Activated naive CD8-positive, alpha-beta T cell treated with anti-CD3 and anti-CD28 coated beads, Interleukin-2, amount 10 ng/mL, durations not matched to agents 7 days and 5 days (primary cell): ENCODE measurements at places on chromosomes 3 and 15. TPM values are rescaled to one million over a fixed set of nuclear protein-coding genes. Genes with fewer than 3 reads are reported as not detected.

The TJP1 gene
- not detected for total RNA-seq

DNA sequence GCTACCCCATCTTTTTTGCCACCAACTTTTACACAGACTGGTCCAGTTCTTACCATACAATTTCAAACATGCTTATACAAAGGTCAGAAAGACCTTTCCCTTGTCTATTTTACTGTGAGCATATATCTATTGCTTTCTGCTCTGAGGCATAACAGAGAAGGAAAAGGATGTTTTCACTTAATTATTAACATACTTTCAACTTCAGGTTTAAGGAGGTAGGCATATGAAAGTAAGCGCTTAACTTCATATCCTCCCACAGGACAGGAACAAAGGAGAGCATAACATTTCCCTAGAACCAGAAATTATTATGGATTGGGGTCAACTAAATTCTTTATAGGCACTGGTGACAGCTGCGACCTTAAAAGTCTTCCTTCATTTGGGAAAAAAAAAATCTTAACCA, 1.1 kb downstream of the MYEF2 start:
- peaks cover 8% of the 10 kb centered on the region for H3K27me3 ChIP-seq
- H3K4me3 ChIP-seq, result peak overlapping the region; percentile 91
- peaks cover 21% of the 10 kb centered on the region for H3K4me1 ChIP-seq
- DNase-seq, result no peak

DNA sequence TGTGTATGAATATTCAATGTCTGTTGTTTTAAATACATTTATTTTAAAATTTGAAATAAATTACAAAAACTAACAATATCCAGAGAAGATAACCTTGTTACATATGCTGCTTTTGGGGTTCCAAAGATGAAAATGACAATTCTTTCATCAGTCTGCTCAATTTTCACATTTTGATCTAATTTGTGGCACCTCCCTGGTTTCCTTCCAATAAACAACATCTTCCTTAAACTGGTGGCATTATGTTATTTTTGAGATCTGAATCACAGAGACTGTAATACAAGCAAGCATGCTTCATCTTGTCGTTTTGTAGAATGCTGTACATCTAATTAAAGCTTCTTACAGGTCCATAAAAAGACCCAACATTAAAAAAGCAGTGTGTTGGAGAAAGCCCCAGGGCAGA, 2.2 kb upstream of the SNRK start:
- H3K27me3 ChIP-seq, result no peaks in the 10 kb centered on the region
- DNase-seq, result no peak
- peaks cover 6% of the 10 kb centered on the region for H3K36me3 ChIP-seq
- no peak overlapping the region for H3K27ac ChIP-seq
- H3K4me3 ChIP-seq, result no peak overlapping the region
- H3K4me1 ChIP-seq, result peaks cover 7% of the 10 kb centered on the region

The TM4SF1 gene
- total RNA-seq, result not detected

DNA sequence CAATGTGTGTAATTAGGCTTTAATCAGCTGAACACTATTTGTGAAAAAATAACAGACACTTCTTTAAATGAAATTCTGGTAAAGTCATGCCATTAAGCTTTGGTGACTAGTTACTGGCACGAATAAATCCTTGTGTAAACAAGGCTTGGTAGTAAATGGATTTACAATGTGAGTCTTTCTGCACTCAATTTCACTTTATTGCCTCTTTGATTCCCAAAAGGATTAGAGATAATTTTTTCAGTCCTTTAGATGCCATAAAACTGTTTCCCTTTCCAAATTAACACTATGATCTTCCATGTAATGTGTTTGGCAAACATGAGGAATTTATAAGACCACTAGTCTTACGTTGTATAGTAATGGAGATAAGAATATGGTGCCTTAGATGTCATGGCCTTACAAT, 339.5 kb upstream of the DNAJC19 start:
- no peaks in the 10 kb centered on the region for H3K36me3 ChIP-seq
- no peaks in the 10 kb centered on the region for H3K4me1 ChIP-seq
- no peaks in the 10 kb centered on the region for H3K27me3 ChIP-seq
- no peak overlapping the region for H3K4me3 ChIP-seq

The ABHD17C gene
- total RNA-seq, result 1.6 TPM

GRCh38 chr15:64653757-64654156, 121.6 kb downstream of the RBPMS2 start:
- no peak overlapping the region for H3K4me3 ChIP-seq
- H3K27me3 ChIP-seq, result no peaks in the 10 kb centered on the region
- peaks cover 6% of the 10 kb centered on the region for H3K36me3 ChIP-seq
- H3K4me1 ChIP-seq, result peaks cover 21% of the 10 kb centered on the region
- no peak overlapping the region for H3K27ac ChIP-seq
- DNase-seq, result no peak

The CHL1 gene
- not detected for total RNA-seq

The GLDN gene
- total RNA-seq, result not detected

GRCh38 chr3:42535981-42536784, 33.7 kb downstream of the VIPR1 start:
- H3K27ac ChIP-seq, result no peak overlapping the region
- no peak overlapping the region for H3K4me3 ChIP-seq
- H3K36me3 ChIP-seq, result no peaks in the 10 kb centered on the region
- H3K27me3 ChIP-seq, result peaks cover 5% of the 10 kb centered on the region
- DNase-seq, result no peak

GRCh38 chr3:21256932-21257331, 494.1 kb downstream of the ZNF385D start:
- H3K36me3 ChIP-seq, result no peaks in the 10 kb centered on the region
- no peak for DNase-seq
- H3K4me1 ChIP-seq, result no peaks in the 10 kb centered on the region
- no peak overlapping the region for H3K27ac ChIP-seq
- H3K27me3 ChIP-seq, result no peaks in the 10 kb centered on the region

DNA sequence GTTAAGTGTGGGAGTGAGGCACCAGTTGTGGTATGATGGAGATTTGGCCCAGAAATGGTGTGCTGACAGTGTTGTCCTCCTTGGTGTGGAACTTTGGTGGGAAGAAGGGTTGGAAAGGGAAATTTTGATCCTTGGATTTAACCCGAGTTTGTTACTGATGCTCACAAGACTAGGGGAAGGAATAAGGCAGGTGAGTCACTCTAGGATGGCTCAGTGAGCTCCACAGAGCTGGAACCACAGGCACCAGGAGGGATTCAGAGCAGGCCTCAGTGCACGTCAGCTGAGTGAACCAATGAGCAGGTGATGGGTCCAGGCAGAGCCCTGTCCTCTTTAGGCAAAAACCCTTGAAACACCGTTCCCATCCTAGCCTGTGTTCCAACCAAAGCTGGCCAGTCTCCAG, 11.4 kb downstream of the CHRD start:
- H3K4me3 ChIP-seq, result no peak overlapping the region
- no peaks in the 10 kb centered on the region for H3K36me3 ChIP-seq
- peaks cover 14% of the 10 kb centered on the region for H3K27me3 ChIP-seq

- H3K4me1 ChIP-seq, result no peaks in the 10 kb centered on the region
- H3K4me3 ChIP-seq, result no peak overlapping the region
- peaks cover 12% of the 10 kb centered on the region for H3K27me3 ChIP-seq
Measured at GRCh38 chr3:170542704-170543103, 43.2 kb downstream of the SLC7A14 start.

The C2CD4B gene
- not detected for total RNA-seq

GRCh38 chr3:133504736-133505135, 68.8 kb upstream of the CDV3 start:
- peaks cover 1% of the 10 kb centered on the region for H3K36me3 ChIP-seq
- no peak for DNase-seq
- peaks cover 12% of the 10 kb centered on the region for H3K4me1 ChIP-seq

- peaks cover 25% of the 10 kb centered on the region for H3K27me3 ChIP-seq
- no peak overlapping the region for H3K27ac ChIP-seq
- no peaks in the 10 kb centered on the region for H3K4me1 ChIP-seq
- no peak for DNase-seq
Measured at GRCh38 chr3:159775372-159775961, 213.2 kb upstream of the IL12A start.

- no peak overlapping the region for H3K4me3 ChIP-seq
- H3K27ac ChIP-seq, result no peak overlapping the region
- no peak for DNase-seq
- H3K27me3 ChIP-seq, result peaks cover 25% of the 10 kb centered on the region
- H3K36me3 ChIP-seq, result no peaks in the 10 kb centered on the region
Measured at GRCh38 chr3:109071350-109072142, 46.4 kb downstream of the MORC1 start.

GRCh38 chr15:42024303-42024702, 3.5 kb upstream of the PLA2G4E start:
- no peaks in the 10 kb centered on the region for H3K4me1 ChIP-seq
- no peak overlapping the region for H3K27ac ChIP-seq
- peaks cover 28% of the 10 kb centered on the region for H3K27me3 ChIP-seq
- H3K4me3 ChIP-seq, result no peak overlapping the region
- H3K36me3 ChIP-seq, result no peaks in the 10 kb centered on the region

- no peak overlapping the region for H3K4me3 ChIP-seq
- no peak overlapping the region for H3K27ac ChIP-seq
- peaks cover 5% of the 10 kb centered on the region for H3K27me3 ChIP-seq
- H3K36me3 ChIP-seq, result peaks cover 2% of the 10 kb centered on the region
Measured at GRCh38 chr3:158737976-158738615, 5.8 kb upstream of the RARRES1 start.

GRCh38 chr15:84804005-84804900, 12.9 kb upstream of the ALPK3 start:
- peaks cover 13% of the 10 kb centered on the region for H3K36me3 ChIP-seq
- DNase-seq, result no peak
- no peaks in the 10 kb centered on the region for H3K4me1 ChIP-seq
- no peak overlapping the region for H3K27ac ChIP-seq
- no peak overlapping the region for H3K4me3 ChIP-seq
- H3K27me3 ChIP-seq, result no peaks in the 10 kb centered on the region

DNA sequence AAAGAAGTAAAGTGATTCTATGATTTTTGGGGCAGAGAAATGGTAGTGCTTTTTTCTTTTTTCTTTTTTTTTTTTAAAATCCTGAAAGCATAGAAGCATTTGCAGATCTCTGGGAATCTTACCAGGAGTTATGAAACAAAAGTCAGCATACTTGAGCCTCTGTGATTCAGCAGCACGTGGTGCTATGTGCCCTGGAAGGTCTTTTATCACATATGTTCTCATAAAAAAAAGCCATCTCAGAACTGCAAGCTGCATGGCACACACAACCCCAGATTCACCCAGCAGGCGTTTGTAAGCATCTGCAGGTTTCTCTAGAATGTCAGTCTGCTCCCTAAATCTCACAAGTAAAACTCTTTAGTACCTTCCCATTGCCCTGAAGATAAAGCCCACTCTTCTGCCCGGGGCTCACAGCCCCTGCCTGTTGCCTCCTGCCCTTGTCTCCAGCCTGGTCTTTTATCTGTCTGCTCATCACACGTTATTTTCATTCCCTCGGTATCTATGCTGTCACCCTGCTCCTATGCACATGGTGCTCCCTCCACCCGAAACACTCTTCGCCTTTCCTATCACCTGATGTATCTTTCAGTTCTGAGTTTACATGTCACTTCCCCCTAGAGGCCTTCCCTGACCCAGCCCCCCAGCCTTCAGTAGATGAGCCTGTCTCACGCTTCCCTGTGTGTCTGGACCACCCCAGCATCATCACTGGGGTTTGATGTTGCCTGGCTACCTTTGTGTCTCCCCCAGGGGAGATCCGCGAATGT, 72.4 kb downstream of the CHDH start:
- no peak for DNase-seq
- H3K4me1 ChIP-seq, result peaks cover 4% of the 10 kb centered on the region
- no peak overlapping the region for H3K27ac ChIP-seq
- H3K36me3 ChIP-seq, result no peaks in the 10 kb centered on the region

- no peak overlapping the region for H3K27ac ChIP-seq
- H3K36me3 ChIP-seq, result no peaks in the 10 kb centered on the region
- H3K4me1 ChIP-seq, result no peaks in the 10 kb centered on the region
- H3K4me3 ChIP-seq, result no peak overlapping the region
- no peak for DNase-seq
Measured at GRCh38 chr3:18234717-18235335, 190.3 kb downstream of the SATB1 start.

GRCh38 chr15:85456798-85457197, 76.4 kb downstream of the AKAP13 start:
- DNase-seq, result no peak
- no peak overlapping the region for H3K27ac ChIP-seq
- H3K4me1 ChIP-seq, result peaks cover 8% of the 10 kb centered on the region
- H3K27me3 ChIP-seq, result no peaks in the 10 kb centered on the region

The ZNF35 gene
- 5.4 TPM for total RNA-seq

DNA sequence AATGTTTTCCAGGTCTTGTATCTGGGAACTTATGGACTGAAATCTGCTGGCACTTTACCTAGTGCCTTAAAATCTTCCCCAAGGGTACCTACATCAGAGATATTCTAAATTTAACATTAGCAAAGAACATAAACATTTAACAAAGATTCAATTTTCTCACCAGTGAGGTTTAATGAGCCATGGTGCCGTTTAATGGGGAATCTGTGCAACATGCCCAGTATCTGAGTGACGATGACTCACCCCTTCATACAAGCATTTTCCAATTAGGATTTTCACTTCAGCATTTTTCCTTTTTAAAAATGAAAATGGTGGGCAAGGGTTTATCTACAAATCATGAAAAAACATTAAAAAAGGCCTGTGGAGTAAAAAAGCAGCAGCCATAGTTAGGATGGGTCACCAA, 189.4 kb downstream of the SLC9A9 start:
- no peaks in the 10 kb centered on the region for H3K27me3 ChIP-seq
- no peak overlapping the region for H3K27ac ChIP-seq
- no peaks in the 10 kb centered on the region for H3K4me1 ChIP-seq
- no peak overlapping the region for H3K4me3 ChIP-seq

The ARL8B gene
- total RNA-seq, result 43.9 TPM

The CELF6 gene
- 1.7 TPM for total RNA-seq

The UQCC5 gene
- 8.5 TPM for total RNA-seq

DNA sequence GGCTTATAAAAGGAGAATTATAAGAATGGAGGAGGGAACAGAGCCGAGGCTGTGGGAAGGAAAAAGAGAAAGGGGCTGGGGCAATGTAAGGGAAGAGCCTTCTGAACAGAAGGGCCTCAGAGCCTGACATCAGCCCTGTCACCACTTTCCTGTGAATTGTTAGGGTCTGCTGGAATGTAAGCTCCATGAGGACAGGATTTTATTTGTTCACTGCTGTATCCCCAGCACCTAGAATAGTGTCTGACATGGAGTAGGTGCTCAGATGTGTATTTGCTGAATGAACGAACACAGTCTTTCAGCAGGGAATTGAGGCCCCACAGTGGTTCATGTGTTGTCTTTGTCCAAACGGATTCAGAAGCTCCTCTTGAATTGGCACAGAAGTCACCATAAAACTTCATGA, 251.5 kb downstream of the OPA1 start:
- H3K27ac ChIP-seq, result no peak overlapping the region
- H3K27me3 ChIP-seq, result peaks cover 34% of the 10 kb centered on the region
- H3K36me3 ChIP-seq, result no peaks in the 10 kb centered on the region
- H3K4me1 ChIP-seq, result no peaks in the 10 kb centered on the region
- no peak for DNase-seq

DNA sequence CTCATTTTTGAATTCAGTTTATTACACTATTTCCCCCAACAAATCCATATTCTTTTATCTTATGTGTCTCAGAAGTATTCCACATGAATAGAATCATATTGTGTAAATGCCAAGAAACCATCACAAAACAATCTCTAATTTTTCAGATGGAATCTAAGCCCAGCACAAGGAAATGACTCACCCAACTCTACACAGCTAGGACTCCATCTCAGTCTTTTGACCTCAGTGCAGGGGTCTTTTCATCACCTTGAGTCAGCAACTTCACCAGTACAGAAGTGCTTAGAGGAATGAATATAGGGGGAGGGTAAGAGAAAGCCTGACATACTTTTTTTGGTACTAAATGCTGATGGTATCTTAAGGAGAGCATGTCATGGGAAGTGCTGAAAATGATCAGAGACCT, 169.3 kb upstream of the LRRN1 start:
- DNase-seq, result no peak
- H3K27me3 ChIP-seq, result no peaks in the 10 kb centered on the region
- H3K4me1 ChIP-seq, result no peaks in the 10 kb centered on the region
- H3K27ac ChIP-seq, result no peak overlapping the region
- H3K36me3 ChIP-seq, result peaks cover 1% of the 10 kb centered on the region

The COL6A6 gene
- not detected for total RNA-seq
